G401 (cell line): ENCODE measurements at places on chromosomes 12 and 14. TPM values are rescaled to one million over a fixed set of nuclear protein-coding genes. Genes with fewer than 3 reads are reported as not detected.

TESPA1 gene
- not detected in 2 replicates for total RNA-seq

DNA sequence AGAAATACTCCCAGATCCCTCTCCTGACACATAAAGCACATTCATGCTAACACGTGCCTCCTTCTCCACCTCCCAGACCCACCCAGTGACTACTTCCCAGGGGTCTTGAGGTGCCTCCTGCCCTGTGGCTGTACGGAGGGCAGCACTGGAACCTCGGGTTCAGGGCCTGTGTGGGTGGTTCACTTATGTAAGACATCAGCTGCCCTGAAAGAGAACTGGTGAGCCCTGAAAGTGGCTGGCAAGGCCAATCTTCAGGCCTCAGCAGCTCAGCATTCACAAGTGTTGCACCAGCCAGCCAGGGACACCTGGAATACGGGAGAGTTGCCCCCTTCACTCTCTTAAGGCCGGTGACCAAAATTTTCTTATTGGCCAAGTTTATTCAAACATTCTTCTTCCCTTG, 38.9 kb upstream of the NTF3 start:
- DNase-seq, result no peak

- DNase-seq, result no peak
These were observed 22.4 kb downstream of the FAM222A start for GRCh38 chr12:109735825-109736551.

DNA sequence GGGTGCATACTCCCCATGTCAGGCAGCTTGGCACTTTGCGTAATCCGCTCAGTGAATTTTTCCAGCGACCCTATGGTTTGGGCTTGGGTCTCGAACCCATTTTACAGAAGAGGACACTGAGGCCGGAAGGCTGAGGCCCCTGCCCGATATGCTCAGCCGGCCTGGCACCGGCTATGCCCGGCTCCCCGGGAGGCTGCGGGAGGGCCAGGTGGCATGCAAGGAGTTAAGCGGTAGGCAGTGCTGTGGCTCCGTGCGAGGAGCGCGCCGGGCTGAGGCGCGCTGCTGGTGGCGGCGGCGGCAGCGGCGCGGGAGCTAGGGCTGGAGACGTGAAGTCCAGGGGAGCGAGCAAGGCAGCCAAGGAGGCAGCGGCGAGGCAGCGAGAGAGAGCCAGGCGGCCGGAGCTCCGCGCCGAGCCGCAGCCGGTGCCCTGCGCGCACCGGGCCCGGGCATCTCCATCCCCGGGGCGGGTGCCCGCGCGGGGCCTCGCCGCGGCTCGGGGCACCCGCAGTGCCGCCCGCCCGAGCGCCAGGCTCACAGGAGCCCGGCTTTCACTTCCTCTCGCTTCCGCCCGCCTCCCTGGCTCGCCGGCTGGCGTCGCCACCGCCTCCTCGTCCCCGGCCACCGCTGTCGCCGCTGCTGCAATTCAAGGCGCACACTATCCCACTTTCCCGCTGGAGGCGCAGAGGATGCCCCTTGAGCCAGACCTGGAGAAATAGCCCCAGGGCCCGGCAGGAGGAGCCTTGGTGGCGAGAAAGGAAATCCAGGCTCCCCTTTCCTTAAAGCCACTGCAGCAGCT, at the start of gene WSCD2:
WSCD2 (plus strand) TSS at position 272 of the 796 bp plus-strand sequence. CDS start 66,545 bp downstream, outside the sequence.
- peak; percentile 74 for DNase-seq

WDR89 gene
- 7.9 and 14.7 TPM in 2 replicates for total RNA-seq

USP44 gene
- 0.34 and 4.2 TPM in 2 replicates for total RNA-seq

GRCh38 chr12:131443019-131444000, 267.6 kb upstream of the SFSWAP start:
- DNase-seq, result no peak

DNA sequence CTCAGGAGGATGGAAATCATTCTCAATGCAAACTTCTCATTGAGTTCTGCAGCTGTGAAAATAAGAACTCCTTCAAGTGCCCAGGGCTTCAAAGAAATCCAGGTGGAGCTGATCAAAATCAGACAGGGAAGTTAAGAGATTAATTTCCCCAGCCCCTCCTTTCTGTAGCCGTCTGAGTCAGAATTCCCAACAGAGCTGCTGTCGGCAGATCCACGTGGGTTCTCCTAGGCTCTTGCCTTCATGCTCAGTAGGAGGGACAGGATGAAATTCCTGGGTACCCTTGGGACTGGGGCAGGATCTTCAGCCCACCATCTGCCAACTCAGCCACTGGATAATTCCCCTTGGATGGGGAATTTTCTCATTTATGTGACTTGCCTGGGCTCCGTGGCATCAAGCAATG, 13.3 kb downstream of the TGFB3 start:
- no peak for DNase-seq

VRTN gene
- total RNA-seq, result 0.06 TPM in 1 of 2 replicates, not detected in the other

DNA sequence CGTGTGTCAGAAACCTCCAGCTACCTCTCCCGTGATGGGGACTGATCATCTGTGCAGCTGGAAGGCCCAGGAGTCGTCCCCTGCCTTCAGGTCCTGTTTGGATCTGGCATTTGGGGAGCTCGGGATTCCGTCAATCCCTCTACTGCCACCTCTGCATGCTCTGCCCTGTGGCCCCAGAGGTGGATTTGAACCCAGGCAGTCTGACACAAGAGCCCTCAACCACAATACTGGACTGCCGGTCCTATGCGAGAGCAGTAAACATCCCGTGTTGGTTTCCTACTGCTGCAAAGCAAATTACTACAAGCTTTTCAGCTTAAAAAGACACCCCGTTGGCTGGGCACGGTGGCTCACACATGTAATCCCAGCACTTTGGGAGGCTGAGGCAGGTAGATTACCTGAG, 121.9 kb upstream of the FKBP4 start:
- DNase-seq, result no peak

GRCh38 chr14:49280566-49280965, 305.6 kb downstream of the RPS29 start:
- no peak for DNase-seq

GRCh38 chr14:50955373-50956043, 11.2 kb upstream of the PYGL start:
- DNase-seq, result no peak

- no peak for DNase-seq
These were observed 53.6 kb downstream of the EIF2S3B start for GRCh38 chr12:10559244-10559643.

DNA sequence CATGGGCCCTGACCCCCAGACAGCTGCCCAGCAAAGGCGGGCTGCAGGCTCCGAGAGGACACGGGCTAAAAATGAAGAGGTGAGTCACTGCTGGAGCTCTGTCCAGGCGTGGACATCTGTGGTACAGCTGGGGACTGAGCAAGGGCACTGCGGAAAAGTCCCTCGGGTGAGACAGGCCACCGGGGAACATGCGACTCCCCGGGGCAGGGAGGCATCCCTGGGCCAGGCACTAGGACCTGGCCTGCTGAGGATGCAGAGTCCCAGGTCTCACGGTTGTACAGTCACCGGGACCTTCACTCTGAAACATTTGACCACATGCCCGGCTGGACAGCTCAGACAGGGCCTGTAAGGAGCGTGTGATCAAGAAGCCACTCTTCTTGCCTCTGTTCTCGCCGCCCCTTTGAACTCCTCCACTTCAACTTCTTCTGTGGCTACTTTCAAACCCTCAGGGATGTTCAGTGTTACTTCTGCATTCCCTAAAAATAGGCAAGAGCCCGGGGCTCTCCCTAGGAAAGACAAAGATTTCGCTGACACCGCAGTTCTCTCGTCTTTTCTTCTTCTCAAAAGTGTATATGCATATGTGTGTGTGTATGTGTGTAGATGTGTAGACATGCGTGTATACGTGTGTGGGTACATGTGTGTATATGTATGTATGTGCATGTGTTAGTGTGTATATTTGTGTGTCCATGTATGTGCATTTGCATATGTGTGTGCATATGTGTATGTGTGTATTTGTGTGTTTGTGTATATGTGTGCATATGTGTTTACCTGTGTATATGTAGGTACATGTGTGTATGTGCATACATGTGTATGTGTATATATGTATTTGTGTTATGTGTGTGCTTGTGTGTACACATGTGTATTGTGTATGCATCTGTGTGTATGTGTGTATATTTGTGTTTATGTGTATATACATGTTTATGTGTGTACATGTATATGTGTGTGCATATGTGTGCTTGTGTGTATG, 5.0 kb upstream of the RFLNA start:
- DNase-seq, result peak; percentile 13

FAM177A1 gene
- 42.2 and 55.9 TPM in 2 replicates for total RNA-seq

DLK1 gene
- 4.4 and 6.1 TPM in 2 replicates for total RNA-seq

GRCh38 chr14:85527445-85528035, 2.4 kb upstream of the FLRT2 start:
- no peak for DNase-seq

DNA sequence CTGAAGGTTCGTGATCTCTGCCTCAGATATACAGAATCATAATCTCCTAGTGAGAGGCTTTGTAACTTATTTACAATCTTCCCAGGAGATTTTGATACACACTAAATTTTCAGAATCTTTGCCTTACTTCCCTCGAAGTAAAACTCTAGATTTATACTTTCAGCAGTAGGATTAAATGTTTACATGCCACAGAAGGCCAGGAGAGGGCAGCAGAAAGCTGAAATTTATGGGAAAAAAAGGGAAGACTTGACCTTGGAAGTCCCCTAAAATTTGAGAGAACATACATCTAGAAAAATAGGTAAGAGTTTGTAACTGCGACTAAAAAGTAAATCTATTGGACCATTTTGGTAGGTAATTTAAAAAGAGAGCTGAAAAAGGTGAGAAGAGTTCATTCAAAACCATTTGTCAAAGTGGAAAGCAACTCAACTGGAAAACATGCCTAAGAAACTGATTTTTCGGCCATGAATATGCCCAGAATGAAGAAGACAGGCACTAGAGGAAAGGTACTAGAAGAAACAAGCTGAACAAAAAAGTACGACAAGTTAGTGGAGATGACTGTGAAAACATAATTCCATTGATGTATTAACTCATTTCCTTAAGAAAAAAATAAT, 242.0 kb upstream of the MDGA2 start:
- peak; percentile 6 for DNase-seq

GRCh38 chr14:25004389-25004809, 45.5 kb downstream of the STXBP6 start:
- no peak for DNase-seq

DNA sequence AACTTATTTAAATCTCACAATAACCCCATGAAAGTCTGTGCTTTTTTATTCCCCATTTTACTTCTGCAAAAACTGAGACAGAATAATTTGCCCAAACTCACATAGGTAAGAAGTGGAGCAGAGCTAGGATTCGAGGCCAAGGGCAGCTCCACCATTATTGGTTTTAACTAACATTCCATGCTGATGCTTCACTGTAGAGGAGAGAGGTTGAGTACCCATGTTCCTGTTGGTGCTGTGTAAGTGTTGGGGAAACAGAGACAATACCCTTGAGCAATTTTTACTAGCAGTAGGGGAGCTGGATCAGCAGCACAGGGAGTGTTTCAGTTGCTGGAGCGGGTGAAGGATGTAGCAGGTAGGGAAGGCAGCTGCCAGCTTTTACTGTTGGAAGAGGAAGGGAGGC, 21.1 kb downstream of the RASSF8 start:
- no peak for DNase-seq

GRCh38 chr14:77311217-77311616, 9.5 kb downstream of the POMT2 start:
- no peak for DNase-seq

DNA sequence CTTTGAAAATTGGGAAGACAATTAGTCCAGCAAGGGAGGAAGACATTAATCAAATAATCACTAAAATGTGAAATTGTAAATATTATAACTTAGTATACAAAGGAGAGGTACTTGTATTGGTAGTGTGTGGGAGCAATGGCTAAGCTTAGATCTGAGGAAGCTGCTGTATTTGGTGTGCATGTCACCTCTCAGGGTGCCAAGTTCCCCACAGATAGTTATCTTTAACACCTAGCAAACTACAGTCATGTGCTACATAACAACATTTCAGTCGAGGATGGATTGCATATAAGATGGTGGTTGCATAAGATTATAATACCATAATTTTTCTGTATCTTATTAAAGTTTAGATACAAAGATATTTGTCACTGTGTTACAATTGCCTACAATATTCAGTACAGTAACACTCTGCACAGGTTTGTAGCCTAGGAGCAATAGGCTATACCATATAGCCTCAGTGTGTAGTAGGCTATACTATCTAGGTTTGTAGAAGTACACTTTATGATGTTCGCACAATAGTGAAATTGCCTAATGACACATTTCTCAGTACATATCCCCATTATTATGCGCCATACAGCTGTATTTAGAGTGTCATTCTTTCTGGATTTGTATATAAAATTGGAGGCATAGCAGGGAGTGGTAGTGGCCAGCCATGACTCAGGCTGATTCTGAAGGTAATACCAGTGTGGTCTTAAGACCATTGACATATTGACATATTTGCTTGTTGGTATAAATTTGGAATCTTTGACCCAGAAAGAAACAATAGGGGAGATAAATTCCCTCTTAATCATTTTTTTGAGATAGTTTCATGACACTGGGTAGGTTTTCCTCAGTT, 55.8 kb downstream of the RAD51B start:
- no peak for DNase-seq

SOAT2 gene
- not detected in 2 replicates for total RNA-seq

GRCh38 chr12:52555577-52555976, 2.6 kb upstream of the KRT71 start:
- no peak for DNase-seq

DNA sequence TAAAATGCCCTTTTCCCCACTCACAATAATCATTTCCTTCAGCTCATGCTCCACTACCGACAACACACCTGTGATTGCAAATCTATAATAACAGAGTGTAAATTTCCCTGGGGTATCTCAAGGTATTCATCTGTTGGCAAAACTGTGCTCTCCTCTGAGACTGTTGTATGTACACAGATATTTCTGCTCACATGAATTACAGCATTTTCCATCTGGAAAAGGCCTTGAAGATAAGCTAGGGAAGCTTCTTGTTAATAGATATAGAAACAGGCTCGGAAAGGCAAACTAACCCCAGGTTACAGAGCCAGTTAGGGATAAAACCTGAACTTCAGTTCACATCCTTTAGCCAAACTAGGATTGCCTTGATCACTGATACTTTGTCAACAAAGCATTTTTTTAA, 210.4 kb upstream of the KRR1 start:
- DNase-seq, result peak; percentile 30

DNA sequence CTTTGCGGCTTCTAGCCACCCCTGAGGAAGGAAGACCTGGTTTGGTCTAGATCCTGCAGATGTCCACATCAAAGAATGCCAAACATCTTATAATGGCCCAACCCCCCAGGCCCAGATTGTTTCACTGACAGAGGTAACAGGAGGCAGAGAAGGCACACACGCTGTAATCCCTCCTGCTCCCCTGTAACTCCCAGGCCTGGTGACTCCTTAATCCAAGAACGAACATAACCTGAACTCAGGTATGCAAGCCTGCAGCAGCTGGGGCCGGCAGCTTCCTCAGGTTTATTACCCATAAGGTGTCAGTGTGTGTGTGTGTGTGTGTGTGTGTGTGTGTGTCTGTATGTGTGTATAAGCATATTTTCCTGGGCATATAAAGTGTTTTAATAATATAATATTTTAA, 52.7 kb downstream of the ERH start:
- no peak for DNase-seq

LBHD2 gene
- not detected in 2 replicates for total RNA-seq

DNA sequence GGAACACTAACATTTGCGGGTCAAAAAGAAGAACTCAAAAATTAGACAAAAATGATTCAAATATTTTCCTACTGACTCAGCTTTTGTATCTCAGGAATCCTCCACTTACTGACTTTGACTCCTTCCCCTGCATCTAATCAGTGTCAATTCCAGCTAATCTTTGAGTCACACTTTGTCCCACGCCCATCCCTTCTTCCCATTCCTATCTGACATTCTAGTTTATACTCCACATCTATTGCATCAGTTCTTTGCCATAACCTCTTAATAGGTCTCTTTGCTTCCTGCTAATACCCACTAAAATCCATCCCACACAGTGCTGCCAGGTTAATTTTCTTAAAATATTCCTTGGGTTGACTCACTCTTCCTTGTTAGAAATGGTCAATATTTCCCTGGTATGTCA, 19.1 kb downstream of the BBS10 start:
- no peak for DNase-seq

MSRB3 gene
- total RNA-seq, result 132 and 147 TPM in 2 replicates
